ENCODE measurements at places on chromosomes 1 and 21. TPM values are rescaled to one million over a fixed set of nuclear protein-coding genes. Genes with fewer than 3 reads are reported as not detected.

GRCh38 chr21:30936207-30936606, 54.8 kb upstream of the KRTAP11-1 start:
- no peak for DNase-seq

- DNase-seq: no peak
Observed at GRCh38 chr1:172393354-172393753, 27.1 kb upstream of the C1orf105 start.

- DNase-seq: no peak
Observed at GRCh38 chr1:12643785-12644184, at the start of gene AADACL4. Gene AADACL4 (plus strand): TSS chr1:12644085. CDS start chr1:12644547, 462 bp downstream.

GRCh38 chr1:970242-970972, 4.1 kb downstream of the PLEKHN1 start:
- no peak for DNase-seq

RHBDL2 gene
- not detected for total RNA-seq

HPDL gene
- 34.8 TPM for total RNA-seq
